ENCODE measurements at places on chromosomes 3 and 15.

- no peak for DNase-seq
These were observed 111.0 kb downstream of the UACA start for GRCh38 chr15:70652341-70652740.

GRCh38 chr15:85878828-85879225, 84.1 kb upstream of the KLHL25 start:
- no peak for DNase-seq

GRCh38 chr3:110679285-110679684, 392.3 kb upstream of the NECTIN3 start:
- DNase-seq = no peak

DNA sequence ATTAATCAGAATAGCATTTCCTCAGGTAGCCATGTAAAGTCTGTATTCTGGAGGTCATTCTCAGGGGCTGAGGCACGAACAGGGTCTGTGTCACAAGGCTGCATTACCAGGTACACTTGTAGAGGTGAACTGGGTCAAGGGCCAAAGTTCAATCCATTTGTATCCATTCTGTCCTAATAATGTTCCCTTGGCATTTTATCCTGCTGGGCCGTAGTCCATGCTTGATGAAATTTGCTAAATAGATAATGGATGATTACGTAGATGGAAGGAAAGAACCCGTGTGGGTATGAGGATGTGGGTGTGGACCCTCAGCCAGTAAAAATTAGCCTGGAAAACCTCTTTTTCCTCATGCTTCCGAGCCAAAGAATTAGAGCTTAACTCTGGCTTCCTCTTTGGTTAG, 785.9 kb downstream of the GRM7 start:
- DNase-seq = no peak

DNA sequence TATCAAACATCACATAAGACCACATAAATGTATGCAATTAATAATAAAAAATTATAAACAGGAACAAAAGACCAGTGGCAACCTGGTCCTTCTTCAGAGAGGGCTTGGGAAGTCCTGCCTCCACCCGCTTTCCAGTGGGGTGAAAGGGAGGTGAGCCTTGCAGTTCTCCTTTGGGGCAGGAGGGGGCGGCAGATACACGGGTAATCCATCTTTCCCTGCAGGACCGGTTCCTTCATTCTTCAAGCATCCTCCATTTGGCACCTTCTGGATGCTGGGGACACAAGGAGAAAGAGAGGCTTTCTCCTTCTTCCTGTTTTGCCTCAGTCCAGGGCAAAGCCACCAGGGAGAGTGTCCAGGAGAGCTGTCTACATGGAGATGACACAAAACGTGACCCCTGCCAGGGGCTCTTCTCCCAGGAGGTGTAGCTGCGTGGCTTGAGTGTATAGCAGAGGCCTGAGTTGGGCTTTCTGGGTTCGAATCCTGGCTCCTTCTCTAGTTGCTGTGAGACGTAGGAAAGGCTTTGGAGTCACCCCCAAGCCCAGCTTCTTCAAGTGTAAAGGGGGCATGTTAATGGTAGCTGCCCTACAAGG, 23.2 kb downstream of the RPLP1 start:
- DNase-seq = peak; percentile 42

- DNase-seq = no peak
These were observed 5.3 kb downstream of the PLA2G4D start for GRCh38 chr15:42088801-42089640.

DNA sequence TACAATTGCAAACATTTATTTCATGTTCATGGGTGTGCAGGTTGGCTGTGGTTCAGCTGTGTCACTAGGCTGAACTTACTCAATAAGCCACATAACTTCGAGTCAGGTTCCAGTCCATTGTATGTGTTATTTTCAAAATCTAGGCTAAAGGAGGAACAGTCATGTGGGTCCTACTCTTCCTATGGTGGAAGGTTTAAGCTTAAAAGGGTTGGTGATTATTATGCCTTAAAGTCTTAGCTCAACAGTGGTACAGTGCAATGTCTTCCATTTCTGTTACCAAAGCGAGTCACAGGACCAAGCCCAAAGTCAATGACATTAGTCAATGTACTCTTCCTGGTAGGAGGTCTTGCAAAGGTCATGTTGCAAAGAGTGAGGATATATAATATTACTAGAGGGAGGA, 78.2 kb downstream of the ATG7 start:
- DNase-seq = no peak

GRCh38 chr3:117399311-117400078, 689.9 kb downstream of the TUSC7 start:
- no peak for DNase-seq

DNA sequence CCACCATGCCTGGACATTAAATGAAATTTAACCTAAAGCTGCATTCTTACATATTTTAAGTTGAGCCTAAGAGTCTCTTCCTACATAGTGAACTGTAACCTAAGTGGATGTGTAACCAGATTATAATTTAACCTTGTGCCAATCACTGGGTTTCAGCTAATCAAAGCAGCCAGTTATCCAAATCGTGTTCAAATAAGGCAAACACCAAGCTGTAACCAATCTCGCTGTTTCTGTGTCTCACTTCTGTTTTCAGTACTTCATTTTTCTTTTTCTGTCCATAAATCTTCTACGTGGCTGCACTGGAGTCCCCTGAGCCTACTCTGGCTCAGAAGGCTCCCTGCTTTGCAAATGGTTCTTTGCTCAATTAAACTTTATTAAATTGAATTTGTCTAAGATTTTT, 186.1 kb upstream of the CNTN6 start:
- DNase-seq = no peak

DNA sequence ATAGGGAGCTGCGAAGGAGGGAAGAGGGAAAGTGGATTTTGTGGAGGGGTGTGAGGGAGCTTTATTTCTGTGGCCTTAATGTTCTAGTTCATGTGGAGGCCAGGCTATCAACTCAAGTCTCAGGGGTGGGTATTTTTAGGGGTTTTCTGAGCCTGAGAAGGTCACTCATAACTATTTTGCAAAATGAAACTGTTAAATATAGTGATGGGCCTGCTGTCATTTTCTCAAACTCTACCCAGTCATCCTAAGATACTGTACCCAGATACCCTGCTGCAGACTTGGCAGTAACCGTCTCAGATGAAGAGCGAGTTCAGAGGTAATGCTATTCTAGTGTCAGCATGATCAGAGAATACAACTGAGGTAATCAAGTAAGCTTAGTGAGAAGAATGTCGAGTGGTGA, 545.0 kb upstream of the TBL1XR1 start:
- no peak for DNase-seq

- DNase-seq = no peak
These were observed 4.9 kb downstream of the ABHD17C start for GRCh38 chr15:80699981-80700380.

GRCh38 chr3:11364181-11364580, 92.0 kb downstream of the ATG7 start:
- DNase-seq = no peak

DNA sequence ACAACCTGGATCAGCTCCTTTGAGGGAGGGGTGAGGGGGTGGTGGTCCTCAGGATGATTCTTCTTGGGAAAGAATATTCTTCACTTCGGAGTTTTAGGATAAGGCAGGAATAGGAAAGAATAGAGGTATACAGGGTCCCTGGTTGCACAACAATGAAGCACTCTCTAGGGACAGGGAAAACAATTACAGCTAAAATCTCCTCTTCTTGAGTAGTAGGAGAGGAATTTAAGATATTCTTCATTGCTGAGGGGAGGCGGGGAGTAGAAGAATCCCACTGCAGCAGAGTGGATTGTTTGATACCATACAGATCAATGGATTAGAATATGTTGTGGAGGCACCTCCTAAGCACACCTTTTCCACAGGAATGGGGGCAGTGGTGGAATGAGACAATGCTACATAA, 20.5 kb downstream of the SLC9C1 start:
- DNase-seq = no peak

DNA sequence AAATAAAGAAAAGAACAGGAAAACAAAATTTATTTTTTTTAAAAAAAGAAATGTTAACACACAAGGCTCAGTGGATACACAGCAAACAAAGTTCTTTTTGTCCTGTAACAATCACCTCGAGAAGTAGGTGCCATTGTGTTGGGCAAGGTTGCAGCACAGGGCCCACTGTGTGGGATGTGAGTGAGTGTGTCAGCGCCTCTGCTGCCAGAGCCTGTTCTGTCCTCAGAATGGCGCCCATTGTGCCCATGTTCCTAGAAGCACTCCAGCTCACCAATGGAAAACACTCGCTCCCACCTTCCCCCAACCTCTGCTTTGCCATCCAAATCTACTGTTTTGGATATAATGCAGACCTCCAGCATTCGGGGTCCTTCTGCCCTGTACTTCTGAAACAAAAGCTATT, 84.9 kb upstream of the CLDN18 start:
- no peak for DNase-seq

GRCh38 chr3:81816473-81817250, 55.2 kb upstream of the GBE1 start:
- no peak for DNase-seq

GRCh38 chr3:176687754-176688153, 509.5 kb downstream of the TBL1XR1 start:
- DNase-seq = no peak

GRCh38 chr15:29039466-29040369, 153.9 kb downstream of the APBA2 start:
- DNase-seq = no peak

Data from NCI-H1930 (cell line).